ENCODE measurements at places on chromosomes 11 and 22. TPM values are rescaled to one million over a fixed set of nuclear protein-coding genes. Genes with fewer than 3 reads are reported as not detected.

Gene DDTL
- total RNA-seq, result not detected

Gene DRD4
- total RNA-seq, result not detected

Gene ABCG4
- not detected for total RNA-seq

Gene HORMAD2
- total RNA-seq, result not detected

Gene CD3E
- 11.6 TPM for total RNA-seq

DNA sequence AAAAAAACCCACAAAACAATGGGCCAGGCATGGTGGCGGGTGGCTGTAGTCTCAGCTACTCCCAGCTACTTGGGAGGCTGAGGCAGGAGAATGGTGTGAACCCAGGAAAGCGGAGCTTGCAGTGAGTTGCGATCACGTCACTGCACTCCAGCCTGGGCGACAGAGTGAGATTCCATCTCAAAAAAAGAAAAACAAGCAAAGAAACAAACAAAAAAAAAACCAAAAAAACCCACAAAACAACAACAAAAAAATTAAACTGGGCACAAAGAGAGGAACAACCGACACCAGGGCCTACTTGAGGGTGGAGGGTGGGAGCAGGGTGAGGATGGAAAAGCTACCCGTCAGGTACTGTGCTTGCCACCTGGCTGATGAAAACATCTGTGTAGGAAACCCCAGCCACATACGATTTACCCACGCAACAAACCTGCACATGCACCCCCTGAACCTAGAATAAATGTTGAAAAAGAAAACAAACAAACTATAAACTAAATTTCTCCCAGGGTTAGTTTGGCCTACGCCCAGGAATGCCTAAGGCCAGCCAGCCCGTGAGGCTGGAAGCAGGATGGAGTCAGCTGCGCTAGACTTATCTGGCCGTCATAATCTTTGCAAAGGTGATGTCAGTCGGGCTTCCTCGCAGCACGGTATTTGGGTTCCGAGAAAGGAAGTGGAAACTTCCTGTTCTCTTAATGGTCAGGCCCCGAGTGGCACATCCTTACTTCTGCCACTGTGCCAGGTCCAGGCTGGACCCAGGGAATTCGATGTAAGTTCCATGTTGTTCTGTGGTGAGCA lies 21.9 kb upstream of the CYB5R3 start:
- no peak for DNase-seq

- DNase-seq, result no peak
These were observed 355.6 kb downstream of the METTL15 start for GRCh38 chr11:28463826-28464225.

GRCh38 chr11:64558065-64558745 lies 32.8 kb upstream of the SLC22A12 start:
- DNase-seq, result no peak

- DNase-seq, result no peak
These were observed 3.7 kb upstream of the SSH3 start for GRCh38 chr11:67299471-67300191.

DNA sequence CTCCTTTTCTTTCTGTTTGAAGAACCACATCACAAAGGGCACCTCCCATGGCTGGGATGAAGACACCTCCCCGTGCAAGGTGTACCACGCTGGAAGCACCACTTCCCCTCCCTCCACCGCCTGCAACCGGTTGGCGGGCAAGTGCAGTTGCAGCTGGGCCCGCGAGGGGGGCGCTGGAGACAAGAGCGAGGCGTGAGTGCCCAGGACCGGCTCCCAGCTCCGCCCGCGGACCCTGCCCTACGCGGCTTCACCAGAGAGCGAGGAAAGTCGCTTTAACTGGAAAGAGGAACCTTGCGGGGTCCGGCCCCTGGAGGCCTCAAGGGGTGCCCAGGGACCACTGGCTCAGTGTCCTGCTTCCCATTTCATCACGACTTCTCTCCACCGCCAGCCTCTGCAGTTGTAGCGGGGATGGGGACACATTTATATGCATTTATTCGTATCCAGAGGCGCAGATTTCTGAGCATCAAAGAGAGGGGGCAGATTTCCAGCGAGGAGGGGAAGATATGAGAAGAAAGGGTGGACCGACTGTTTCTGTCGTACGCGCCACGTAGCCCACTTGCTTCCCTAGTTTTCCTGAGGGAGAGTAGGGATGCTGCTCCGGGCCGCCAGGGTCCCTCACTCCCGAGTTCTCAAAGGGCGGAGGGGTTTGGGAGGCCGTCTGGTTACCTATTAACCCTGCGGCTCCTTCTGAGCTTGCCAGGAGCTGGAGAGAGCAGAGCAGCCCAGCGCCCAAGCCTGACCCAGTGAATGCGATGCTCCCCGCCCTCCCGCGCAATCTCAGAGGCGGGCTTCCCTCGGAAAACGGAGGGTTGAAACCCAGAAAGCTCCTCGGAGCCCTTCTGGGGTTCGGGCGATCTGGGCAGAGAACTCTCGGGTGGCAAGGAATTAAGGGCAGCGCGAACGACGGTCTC lies 3.5 kb downstream of the ESAM start:
- DNase-seq, result no peak

- DNase-seq, result no peak
These were observed 1571.2 kb upstream of the RAG2 start for GRCh38 chr11:38169286-38169685.

DNA sequence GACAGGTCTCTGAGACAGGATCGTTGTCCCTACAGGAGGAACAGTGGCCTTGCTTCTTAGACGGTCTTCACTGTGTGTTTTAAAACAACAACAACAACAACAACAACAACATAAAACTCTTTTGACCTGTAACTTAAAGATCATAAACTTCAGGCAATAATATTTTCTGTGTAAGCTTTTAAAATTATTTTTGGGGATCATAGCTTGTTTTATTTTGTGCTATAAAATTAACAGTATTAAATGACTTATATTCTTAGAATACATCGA lies 13.8 kb upstream of the AIFM3 start:
- no peak for DNase-seq

- DNase-seq, result no peak
These were observed 35.8 kb downstream of the TNRC6B start for GRCh38 chr22:40213478-40213877.

DNA sequence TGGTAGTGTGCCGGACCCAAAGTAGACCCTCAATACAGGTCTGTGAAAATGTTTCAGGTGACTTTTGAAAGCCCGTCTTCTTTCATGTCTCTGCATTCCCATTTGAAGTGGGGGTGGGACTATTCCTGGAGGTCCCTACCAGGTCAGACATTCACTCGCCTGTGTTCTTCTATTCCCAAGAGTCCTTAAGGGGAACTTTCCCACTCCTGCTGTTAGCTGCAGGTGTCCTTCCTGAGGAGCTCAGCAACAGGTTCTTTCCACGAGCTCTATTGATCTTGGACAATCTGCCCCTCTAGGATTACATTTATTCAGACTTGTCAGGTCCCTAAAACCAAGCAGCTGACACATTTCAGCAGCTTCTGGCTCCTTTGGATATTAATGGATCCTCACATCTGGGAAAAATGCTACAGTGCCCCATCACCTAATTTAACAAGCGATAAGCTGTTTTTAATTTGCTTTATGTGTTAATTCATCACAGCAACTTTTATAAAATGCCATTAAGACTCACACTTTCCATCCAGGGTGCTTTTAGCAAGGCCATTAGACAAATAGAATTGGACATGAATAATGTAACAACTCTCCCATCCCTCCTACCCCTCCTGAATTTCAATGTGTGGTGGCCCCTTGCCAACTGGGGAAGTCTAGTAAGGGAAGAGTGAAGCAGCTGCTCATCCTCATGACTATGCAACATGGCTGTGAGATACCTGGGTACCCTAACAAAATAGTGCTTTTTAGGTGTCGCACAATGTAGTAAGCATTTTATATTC lies 259.5 kb upstream of the CCDC90B start:
- no peak for DNase-seq

- DNase-seq, result no peak
These were observed 77.2 kb downstream of the FLI1 start for GRCh38 chr11:128771102-128771501.

- DNase-seq, result no peak
These were observed 44.1 kb upstream of the GDPD4 start for GRCh38 chr11:77345621-77346020.

Measured in GM12878 (cell line).